Left lung (tissue), 14 donors: ENCODE measurements at places on chromosomes 1 and 21.

GRCh38 chr21:15826908-15827601 is 97.3 kb downstream of the USP25 start:
- no peaks in the 10 kb centered on the region for H3K4me1 ChIP-seq
- H3K4me3 ChIP-seq: no peak overlapping the region
- no peak for DNase-seq
- no peak overlapping the region for H3K27ac ChIP-seq
- peaks cover 24% of the 10 kb centered on the region for H3K36me3 ChIP-seq
- no peaks in the 10 kb centered on the region for H3K27me3 ChIP-seq

DNA sequence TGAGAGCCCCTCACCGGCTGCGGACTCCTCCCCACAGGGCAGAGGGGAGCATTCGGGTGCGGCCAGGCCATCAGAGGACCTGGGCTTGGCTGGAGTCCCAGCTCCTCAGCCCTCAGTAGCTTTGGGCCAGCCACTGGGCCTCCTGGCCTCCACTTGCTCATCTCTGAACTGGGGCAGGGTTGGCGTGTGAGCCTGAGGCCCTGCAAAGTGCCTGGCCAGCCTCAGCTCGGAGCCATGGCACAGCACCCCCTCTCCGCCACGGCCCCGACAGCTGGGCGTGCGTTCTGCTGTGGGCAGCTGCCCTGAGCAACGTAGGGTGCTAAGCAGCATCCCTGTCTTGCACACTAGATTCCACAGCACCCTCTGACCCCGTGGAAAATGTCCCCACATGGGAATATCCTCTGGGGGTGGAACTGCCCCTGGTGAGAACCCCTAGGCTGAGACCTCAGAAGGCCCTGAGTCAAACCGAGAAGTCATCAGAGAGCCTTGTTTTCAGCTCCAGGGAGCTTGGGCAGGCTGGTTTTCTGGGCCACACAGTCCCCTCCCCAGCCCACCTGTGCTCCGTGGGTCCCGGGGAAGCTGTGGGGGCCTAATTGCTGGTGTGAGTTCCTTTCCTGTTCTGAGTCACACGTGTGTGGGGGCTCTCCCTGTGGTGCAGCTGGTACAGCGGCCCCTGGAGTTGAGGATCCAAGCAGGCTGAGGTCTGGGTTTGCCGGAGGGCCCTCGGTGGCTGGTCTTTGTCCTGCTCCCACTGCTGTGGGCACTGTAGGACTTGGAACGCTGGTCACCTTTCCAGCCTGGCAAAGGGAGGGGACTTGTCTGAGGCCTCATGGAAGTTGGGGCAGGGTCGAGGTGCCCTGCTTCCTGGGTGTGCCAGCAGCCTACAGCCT is 24.5 kb downstream of the TP73 start:
- H3K36me3 ChIP-seq: no peaks in the 10 kb centered on the region
- no peaks in the 10 kb centered on the region for H3K4me1 ChIP-seq
- H3K27ac ChIP-seq: no peak overlapping the region
- H3K4me3 ChIP-seq: no peak overlapping the region
- DNase-seq: peak; percentile 73

- no peaks in the 10 kb centered on the region for H3K27me3 ChIP-seq
- DNase-seq: no peak
- H3K27ac ChIP-seq: no peak overlapping the region
Observed at GRCh38 chr21:45634511-45635183, 8.9 kb upstream of the PCBP3 start.

- peaks cover 10% of the 10 kb centered on the region for H3K4me1 ChIP-seq
- H3K4me3 ChIP-seq: no peak overlapping the region
- no peaks in the 10 kb centered on the region for H3K27me3 ChIP-seq
- H3K36me3 ChIP-seq: peaks cover 33% of the 10 kb centered on the region
Observed at GRCh38 chr1:113763661-113764060, 4.4 kb upstream of the PHTF1 start.

DNA sequence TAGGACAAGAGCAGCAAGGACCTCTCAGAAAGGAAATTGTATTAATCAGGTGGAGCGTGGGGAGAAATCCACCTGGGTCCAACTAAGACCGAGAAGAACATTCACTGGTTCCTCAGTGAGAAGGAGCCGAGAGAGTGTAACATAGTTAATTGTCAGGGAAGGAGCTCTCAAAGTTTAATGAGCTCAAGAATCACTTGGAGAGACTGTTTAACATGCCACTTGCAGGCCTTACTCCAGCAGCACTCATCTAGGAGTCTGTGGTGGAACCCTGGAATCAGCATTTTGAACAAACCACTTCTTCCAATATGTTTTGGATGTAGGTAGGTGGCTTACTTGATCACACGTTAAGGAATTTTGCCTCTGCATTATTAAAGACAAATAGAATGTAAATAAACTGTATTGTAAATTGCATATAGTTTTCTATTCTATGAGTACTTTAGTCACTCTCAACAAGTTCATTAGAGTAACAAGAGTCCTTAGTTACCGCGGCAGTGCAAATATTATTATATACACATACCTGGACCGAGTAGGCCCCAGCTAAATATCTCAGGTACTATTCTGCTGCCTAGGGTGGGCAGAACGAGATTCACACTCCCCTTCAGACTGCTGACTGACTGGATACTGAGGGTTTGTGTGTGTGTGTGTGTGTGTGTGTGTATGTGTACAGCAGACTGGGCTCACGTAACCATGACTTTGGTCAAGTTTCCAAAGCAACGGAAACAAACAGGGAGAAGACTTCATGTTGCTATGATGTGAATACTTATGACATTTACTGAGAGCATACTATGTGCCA is 203.2 kb upstream of the USP24 start:
- no peak overlapping the region for H3K4me3 ChIP-seq
- H3K36me3 ChIP-seq: no peaks in the 10 kb centered on the region
- H3K27me3 ChIP-seq: no peaks in the 10 kb centered on the region
- no peak for DNase-seq
- no peak overlapping the region for H3K27ac ChIP-seq
- H3K4me1 ChIP-seq: no peaks in the 10 kb centered on the region

DNA sequence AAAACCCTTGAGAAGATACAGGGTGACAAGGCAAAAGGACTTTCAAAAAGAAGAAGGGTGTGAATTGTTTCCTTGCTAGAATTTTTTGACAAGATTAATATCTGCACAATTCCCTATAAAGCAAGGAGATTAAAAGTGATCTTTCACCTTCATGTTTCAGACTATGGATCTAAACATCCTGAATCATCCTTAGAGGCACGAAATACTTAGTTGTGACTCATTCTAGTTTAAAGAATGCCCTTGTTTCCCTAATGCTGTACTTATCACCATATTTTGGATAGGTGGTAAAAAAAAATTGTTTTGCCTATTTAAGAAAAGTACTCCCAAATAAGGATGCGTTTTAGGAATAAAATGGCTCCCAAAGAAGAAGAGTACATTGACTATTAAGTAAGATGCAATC is 415.1 kb downstream of the LRRIQ3 start:
- no peaks in the 10 kb centered on the region for H3K36me3 ChIP-seq
- H3K4me1 ChIP-seq: no peaks in the 10 kb centered on the region
- no peaks in the 10 kb centered on the region for H3K27me3 ChIP-seq
- no peak overlapping the region for H3K27ac ChIP-seq

- H3K4me3 ChIP-seq: no peak overlapping the region
- H3K27ac ChIP-seq: no peak overlapping the region
- peaks cover 28% of the 10 kb centered on the region for H3K27me3 ChIP-seq
- H3K4me1 ChIP-seq: peaks cover 7% of the 10 kb centered on the region
Observed at GRCh38 chr1:39675220-39675619, 3.3 kb upstream of the NT5C1A start.

DNA sequence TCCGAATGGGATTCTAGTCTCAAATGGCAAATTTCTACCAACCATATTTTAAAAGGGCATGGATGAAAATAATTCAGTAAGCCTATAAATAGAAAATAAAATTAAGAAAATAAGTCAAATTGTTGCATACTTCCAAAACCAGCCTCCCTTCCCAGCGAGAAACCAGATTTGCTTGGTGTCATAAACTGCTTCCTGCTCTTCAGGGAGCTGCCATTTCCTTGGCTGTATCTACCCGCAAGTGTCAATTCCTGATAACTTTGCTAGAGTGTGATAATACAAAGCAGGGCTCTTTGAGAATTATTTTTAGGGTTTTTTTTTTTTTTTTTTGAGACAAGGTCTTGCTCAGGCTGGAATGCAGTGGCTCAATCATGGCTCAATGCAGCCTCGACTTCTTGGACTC is 62.3 kb downstream of the S1PR1 start:
- no peaks in the 10 kb centered on the region for H3K4me1 ChIP-seq
- no peaks in the 10 kb centered on the region for H3K27me3 ChIP-seq
- H3K4me3 ChIP-seq: no peak overlapping the region

DNA sequence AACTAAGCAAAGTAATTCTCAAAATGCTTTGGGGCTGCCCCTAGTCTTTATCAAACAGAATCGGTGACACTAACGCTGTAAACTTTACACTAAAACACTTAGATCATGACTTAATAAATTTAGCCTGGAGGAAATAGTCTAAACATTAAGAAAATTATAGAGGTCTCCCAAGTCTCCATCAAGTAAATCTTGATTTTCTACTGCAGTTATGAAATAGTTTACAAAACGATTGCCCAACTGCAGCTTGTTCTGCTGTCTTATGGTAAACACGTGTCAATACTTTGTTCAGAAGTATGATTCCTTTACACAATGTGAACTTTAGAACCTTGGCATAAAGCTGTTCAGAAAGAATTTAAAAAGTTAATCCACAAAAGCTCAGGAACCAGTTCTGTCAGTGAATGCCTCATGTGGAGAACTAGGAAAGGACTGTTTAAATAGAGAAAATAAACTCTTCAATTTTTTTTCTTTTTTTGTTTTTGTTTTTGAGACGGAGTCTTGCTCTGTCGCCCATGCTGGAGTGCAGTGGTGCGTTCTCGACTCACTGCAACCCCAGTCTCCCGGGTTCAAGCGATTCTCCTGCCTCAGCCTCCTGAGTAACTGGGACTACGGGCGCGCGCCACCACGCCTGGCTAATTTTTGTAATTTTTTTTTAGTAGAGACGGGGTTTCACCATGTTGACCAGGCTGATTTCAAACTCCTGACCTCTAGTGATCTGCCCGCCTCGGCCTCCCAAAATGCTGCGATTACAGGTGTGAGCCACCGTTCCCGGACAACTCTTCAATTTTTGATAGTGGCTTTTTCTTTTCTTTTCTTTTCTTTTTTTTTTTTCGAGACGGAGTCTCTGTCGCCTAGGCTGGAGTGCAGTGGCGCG is 1.6 kb downstream of the DDI2 start:
- H3K4me1 ChIP-seq: peaks cover 19% of the 10 kb centered on the region
- DNase-seq: peak; percentile 88
- H3K4me3 ChIP-seq: peak overlapping the region; percentile 88
- H3K27me3 ChIP-seq: no peaks in the 10 kb centered on the region
- peak overlapping the region; percentile 96 for H3K27ac ChIP-seq

DNA sequence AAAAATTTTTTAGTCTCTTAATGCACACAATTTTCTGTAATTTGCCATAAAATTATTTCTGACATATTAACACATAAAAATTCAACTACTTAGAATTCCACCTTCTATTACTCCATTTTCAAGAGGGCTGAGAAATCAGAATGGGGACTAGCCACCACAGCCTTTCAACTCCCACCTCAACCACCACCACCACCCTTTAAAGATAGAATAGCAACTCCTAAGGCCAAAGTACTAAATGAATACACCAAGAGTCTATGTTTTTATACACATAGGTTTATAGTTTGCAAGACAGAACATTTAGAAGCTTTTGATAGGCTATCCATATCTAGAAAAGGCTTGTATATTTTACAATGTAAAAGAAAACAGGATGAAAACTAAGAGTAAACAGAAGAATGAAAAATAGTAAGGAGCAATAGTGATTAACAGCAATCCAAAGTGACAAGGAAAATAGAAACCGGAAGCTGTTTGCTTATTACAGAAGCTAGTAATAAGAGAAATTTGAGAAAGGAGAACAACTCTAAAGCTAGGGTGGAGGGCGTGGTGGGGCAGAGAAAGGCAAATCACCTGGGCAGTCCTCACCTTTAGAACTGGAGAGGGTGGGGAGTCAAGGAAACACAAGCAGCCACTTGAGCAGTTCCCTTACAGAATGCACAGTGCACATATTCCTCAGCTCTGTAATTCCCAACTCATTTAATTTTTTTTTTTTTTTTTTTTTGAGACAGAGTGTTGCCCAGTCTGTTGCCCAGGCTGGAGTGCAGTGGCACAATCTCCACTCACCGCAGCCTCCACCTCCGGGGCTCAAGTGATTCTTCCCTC is 27.7 kb downstream of the EPS15 start:
- H3K27ac ChIP-seq: no peak overlapping the region
- peaks cover 5% of the 10 kb centered on the region for H3K4me1 ChIP-seq
- no peak overlapping the region for H3K4me3 ChIP-seq
- DNase-seq: peak; percentile 49
- H3K27me3 ChIP-seq: no peaks in the 10 kb centered on the region
- no peaks in the 10 kb centered on the region for H3K36me3 ChIP-seq

- no peaks in the 10 kb centered on the region for H3K4me1 ChIP-seq
- no peak overlapping the region for H3K27ac ChIP-seq
- no peak overlapping the region for H3K4me3 ChIP-seq
- H3K36me3 ChIP-seq: peaks cover 27% of the 10 kb centered on the region
Observed at GRCh38 chr1:19739628-19740027, 60.1 kb downstream of the TMCO4 start.

GRCh38 chr1:203308328-203308922 is 3.1 kb downstream of the BTG2 start:
- H3K36me3 ChIP-seq: peaks cover 38% of the 10 kb centered on the region
- H3K27me3 ChIP-seq: no peaks in the 10 kb centered on the region
- peaks cover 54% of the 10 kb centered on the region for H3K4me1 ChIP-seq
- H3K4me3 ChIP-seq: peak overlapping the region; percentile 96
- peak overlapping the region; percentile 99 for H3K27ac ChIP-seq

- H3K4me1 ChIP-seq: no peaks in the 10 kb centered on the region
- H3K36me3 ChIP-seq: no peaks in the 10 kb centered on the region
- DNase-seq: no peak
- H3K27ac ChIP-seq: no peak overlapping the region
- no peaks in the 10 kb centered on the region for H3K27me3 ChIP-seq
Observed at GRCh38 chr21:39175154-39175553, 8.1 kb downstream of the PSMG1 start.

- H3K4me1 ChIP-seq: no peaks in the 10 kb centered on the region
- H3K27ac ChIP-seq: no peak overlapping the region
- DNase-seq: no peak
- no peak overlapping the region for H3K4me3 ChIP-seq
Observed at GRCh38 chr1:160438935-160439334, 38.6 kb downstream of the VANGL2 start.

DNA sequence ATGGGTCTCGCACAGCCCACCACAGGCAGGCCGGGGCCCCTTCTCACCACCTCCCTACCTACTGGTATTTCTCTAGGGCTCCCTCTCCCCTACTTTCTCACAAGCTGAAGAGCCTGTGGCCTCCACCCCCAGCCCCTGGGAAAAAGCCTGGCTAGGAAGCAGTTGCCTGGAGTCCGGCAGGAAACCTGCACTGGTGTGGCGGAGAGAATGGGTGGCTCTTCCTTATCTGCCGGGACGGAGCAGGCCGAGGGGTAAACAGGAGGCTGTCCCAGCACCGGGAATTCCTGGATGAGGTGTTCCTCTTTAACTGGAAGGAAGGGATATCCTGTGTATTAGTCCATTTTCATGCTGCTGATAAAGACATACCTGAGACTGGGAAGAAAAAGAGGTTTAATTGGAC is 125.8 kb downstream of the TLR5 start:
- DNase-seq: no peak
- no peaks in the 10 kb centered on the region for H3K36me3 ChIP-seq
- H3K27me3 ChIP-seq: no peaks in the 10 kb centered on the region
- no peak overlapping the region for H3K4me3 ChIP-seq
- no peaks in the 10 kb centered on the region for H3K4me1 ChIP-seq

GRCh38 chr1:170959385-170959784 is 24.1 kb downstream of the MROH9 start:
- H3K4me1 ChIP-seq: no peaks in the 10 kb centered on the region
- H3K4me3 ChIP-seq: no peak overlapping the region
- H3K27me3 ChIP-seq: no peaks in the 10 kb centered on the region
- H3K36me3 ChIP-seq: no peaks in the 10 kb centered on the region
